ENCODE measurements at places on chromosomes 1 and 21. TPM values are rescaled to one million over a fixed set of nuclear protein-coding genes. Genes with fewer than 3 reads are reported as not detected.

The NT5C1A gene
- total RNA-seq = not detected

The SELE gene
- not detected for total RNA-seq

The ESRRG gene
- total RNA-seq = 1.7 TPM

DNA sequence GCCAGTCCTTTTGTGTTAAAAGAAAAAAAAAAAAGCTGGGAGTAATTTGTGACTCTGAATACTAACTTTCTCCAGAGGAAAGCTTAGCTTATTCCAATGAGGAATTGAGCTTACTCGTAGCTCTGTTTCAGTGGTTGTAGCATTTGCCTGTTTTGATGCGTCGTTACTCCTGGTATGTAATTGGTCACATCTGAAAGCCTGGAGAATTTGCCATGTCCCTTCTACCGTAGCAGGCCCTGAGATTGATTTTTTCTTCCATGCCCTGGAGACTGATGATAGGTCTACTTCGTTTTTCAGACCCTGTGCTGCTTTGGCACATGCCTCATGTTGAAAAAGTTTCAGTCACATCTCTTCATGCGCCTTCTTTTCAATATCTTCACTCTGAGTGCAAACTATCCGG, 1103.0 kb downstream of the PLA2G4A start:
- no peak for DNase-seq

DNA sequence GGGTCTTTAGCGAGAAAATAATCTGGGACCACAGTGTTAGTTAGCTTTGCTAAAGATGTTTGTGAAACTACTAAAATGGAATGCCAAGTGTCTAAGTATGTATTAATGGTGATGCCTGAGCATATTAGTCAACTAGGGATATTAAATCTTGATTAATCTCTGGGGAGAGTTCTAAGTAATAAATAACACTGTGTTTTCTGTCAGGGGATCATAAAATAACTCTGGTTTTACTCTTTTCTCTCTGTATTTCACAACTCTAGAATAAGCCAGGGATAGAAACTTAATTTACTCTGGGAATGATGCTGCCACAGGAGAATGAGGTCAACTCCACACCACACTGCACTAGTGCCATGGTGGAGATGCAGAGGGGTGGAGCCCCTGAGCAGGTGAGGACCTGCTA, 399.2 kb downstream of the PTBP2 start:
- DNase-seq = no peak

DNA sequence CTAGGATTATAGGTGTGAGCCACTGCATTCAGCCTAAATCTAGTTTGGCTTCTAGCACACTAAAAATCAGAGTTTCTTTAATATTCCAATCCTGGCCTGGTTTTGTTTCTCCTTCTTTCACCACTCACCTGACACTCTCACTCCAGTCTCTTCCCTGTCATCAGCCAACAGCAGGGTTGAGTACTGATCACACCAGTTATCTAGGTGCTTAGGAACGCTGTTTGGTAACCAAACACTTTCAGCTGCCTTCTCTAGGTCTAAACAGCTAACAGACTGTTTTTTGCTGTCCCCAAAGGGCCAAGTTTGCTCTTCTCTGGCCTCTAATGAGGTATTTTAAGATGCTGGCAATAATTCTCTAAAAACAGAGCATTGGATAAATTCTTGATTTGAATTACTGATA, 17.7 kb upstream of the FRRS1 start:
- no peak for DNase-seq

DNA sequence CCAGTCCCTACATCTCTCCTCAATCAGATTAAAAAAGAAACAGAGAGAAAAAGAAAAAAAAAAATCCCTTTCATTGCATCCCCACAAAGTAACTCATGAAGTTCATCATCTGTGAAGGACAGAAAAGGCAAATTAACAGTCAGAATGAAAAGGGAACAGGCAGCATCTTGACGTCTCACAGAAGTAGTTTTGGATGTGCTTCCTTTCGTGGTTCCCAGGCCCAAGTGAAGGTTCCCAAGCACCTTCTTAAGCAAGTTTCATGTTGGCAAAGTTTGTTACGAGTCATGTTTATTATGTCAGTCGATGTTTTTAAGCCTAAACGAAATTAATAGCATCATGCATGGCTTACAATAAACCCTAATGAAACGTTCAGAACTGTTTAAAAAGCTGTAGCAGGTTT, 475.2 kb downstream of the SETD4 start:
- DNase-seq = no peak

DNA sequence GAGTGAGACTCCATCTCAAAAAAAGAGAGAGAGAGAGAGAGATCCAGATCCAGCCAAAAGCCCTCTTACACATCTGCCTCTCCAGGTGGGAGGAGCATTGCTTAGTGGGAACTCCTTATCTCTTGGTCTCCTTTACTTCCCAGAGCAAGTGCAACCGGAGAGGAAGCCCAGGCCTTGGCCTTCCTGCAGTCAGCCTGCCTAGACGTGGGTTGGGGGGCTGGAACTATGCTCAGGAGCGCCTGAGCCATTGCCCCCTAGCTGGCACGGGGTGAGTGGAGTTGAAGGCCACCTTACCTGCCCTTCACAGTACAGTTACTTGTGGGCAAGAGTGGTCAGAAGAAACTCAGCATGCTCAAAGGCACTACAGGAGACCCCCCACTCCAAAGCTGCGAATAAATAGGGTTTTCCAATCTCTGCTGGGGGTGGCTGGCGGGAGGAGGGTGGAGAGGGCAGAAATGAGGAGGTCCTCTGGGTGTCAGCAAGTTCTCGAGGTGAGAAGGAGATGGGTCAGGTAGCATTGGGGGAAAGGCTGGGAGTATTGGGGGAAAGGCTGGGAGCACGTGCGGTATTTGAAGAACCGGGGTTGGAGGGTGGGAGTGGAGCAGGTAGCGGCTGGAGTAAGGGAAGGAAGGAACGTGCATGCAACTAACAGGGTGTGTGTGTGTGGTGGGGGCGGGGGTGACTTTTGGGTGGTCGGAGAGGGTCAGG, 4.7 kb upstream of the DMBX1 start:
- DNase-seq = no peak

DNA sequence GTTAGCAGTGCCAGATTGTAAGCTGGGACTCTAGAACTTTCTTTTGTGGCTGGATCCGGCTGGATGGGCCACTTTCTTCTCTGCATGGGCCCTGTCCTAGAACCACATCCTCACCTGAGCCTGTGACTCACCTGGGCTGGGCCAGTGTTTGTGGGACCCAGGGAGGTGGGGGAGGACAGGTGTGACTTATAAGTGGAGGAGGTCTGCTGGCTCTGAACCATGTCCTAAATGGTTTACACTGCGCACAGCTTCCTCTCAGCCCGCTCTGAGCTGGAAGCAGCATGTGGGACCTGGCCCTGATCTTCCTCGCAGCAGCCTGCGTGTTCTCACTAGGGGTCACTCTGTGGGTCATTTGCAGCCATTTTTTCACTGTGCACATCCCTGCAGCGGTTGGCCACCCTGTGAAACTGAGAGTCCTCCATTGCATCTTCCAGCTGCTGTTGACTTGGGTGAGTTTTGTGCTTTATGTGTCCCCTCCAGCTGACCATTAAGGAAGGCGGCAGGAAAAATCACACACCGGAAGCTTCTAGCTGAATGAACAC, at the start of gene AADACL3:
TSS of gene AADACL3 (plus strand) at position 215 of the 542 bp plus-strand sequence. CDS start at position 282, 67 bp downstream.
- DNase-seq = no peak

DNA sequence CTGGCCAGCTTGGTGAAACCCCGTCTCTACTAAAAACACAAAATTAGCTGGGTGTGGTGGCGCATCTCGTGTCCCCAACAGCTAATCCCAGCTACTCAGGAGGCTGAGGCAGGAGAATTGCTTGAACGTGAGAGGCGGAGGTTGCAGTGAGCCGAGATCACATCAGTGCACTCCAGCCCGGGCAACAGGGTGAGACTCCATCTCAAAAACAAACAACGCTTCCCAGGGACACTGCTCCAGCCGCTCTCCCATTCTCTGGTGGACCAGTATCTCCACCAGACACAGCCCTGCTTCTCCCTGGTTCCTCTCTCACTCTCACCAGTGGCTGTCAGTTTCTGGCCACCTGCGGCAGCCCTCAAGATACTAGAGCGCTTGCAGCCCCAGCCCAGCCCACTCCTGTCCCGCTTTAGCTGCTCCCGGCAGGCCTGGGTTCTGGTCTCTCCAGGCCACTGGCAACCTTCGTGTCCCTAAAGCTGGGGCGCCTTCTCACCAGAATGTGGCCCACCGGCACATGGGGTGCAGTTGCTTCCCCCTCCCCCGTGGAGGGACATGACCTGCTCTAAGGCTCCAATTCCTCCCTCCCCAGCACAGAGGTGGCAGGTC, 20.9 kb upstream of the LRRC47 start:
- no peak for DNase-seq

GRCh38 chr1:63746129-63746864, 27.5 kb upstream of the ROR1 start:
- peak; percentile 54 for DNase-seq

GRCh38 chr1:67440339-67440738, 10.1 kb upstream of the SERBP1 start:
- no peak for DNase-seq

DNA sequence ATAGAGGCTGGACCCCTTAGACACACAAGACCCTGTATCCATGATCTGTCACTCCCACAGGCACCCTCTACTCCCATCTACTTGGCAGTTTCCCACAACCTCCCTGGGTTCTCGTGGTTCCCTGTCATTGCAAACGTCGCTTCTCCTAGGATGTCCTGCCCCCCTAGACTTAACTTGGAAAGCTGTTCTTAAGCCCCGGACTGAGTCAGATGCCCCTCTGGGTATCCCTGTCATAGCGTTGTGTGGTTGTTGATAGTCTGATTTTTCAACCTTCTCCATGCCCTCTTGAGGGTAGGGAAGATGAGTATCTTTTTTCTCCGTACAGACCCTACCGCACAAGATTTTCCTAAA, 11.8 kb downstream of the RCC1 start:
- DNase-seq = peak; percentile 66

GRCh38 chr1:33338440-33339211, 17.7 kb upstream of the A3GALT2 start:
- no peak for DNase-seq

All from H1 (cell line).